AG08395 (cell line): ENCODE measurements at places on chromosomes 7 and 10.

DNA sequence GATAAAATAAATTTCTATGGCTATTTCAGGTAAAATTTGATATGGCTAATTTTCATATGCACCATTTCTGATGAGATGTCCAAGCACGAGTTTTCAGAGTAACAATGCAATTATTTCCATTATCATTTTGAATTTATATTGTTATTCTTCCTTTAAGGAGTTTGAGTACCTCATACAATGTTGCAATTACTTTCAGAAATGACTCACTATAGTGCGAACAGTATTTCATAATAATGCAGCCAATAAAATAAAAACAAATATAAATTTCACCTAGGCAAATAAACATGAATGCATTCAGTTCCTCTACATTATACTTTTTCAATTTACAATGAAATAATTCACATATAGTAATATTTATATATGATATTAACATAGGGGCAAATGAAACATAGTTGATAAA lies 78.8 kb upstream of the LRRN3 start:
- DNase-seq, result no peak

- no peak for DNase-seq
Measured at GRCh38 chr10:55098452-55098851, 297.4 kb upstream of the PCDH15 start.

DNA sequence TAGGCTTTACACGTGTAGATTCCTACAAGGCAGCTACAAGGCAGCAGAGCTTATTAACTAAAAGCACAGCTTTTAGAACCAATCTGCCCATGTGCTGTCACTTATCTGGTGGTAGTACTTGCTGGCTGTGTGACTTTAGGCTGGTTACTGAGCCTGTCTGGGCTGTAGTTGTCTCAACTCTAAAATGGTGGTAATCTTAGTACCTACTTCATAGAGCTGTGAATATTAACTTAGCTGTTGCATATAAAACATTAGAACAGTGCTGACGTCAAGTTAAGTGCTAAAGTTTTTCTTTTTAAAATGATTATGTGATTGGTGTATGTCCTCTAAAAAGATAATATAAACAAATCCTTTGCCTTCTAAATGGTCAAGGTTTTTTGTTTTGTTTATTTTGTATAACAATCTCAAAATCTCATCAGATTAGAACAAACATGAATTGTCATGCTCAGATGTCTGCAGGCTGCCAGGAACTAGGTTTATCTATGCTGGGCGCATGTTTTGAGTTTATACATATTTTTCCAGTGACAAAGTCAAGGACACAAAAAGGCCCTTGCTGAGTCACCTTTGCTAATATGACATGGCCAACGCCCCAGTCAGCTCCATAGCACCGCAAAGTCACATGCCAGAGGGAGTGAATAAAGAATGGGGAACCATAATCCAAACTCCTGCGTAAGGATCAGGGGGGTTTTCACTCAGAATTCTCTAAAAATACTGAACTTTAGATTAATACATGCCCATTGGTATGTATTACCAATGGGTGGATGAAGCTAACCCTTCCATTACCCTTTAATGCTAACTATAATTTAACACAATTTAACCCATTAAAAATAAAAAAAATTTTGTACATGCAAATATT lies 39.8 kb upstream of the ARL4A start:
- peak; percentile 43 for DNase-seq

GRCh38 chr10:22321156-22321923 lies 441 bp downstream of the BMI1 start:
- peak; percentile 55 for DNase-seq

- DNase-seq, result no peak
Measured at GRCh38 chr10:47152861-47153349, 147.1 kb upstream of the GDF10 start.

GRCh38 chr7:47493976-47494911 lies 87.7 kb downstream of the TNS3 start:
- no peak for DNase-seq
